ENCODE measurements at places on chromosomes 4 and X. TPM values are rescaled to one million over a fixed set of nuclear protein-coding genes. Genes with fewer than 3 reads are reported as not detected.

PTPN13 gene
- 63.1 TPM for total RNA-seq

QRFPR gene
- not detected for total RNA-seq

POU3F4 gene
- 0.53 TPM for total RNA-seq

RASL11B gene
- 9.7 TPM for total RNA-seq

DCAF12L2 gene
- 1.1 TPM for total RNA-seq

DNA sequence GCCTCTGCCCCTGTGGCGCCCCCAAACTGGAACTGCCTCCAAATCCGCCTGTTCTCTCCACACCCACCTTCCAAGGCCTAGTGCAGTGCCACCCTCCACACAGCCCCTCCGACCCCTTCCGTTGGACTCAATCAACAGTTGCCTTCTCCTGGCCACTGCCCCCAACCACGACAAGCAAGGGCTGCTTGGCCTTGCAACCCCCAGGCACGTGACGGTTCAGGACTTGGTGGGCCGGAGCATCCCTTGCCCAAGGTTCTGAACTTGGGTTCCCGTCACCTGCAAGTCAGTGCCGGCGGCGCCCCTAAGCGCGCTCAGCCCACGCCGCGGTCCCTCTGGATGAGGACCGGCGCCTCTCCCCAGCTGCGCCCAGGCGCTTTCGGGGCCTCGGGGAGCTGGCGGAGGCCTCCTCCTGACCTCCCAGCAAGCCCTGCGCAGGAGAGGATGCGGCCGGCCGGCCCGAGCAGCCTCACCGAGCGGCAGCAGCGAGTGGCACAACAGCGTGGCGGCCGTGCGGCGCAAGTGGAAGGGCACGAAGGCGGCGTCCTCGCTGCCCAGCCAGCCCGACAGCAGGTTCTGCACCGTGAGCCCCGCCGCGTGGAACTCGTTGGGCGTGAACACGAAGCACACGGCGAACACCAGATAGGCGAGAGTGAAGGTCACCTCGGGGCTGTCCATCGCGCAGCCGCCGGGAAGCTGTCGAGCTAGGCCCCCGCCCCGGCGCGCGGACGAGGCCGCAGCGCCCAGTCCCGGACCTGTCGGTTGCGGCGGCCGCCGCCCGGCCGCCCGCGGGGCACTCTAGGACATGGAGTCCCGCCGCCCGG is 750 bp downstream of the TMEM129 start:
- no peaks in the 10 kb centered on the region for H3K27me3 ChIP-seq
- peaks cover 21% of the 10 kb centered on the region for H3K4me1 ChIP-seq
- H3K27ac ChIP-seq, result peak overlapping the region; percentile 96
- DNase-seq, result peak; percentile 39
- peak overlapping the region; percentile 86 for H3K4me3 ChIP-seq

GRCh38 chr4:3488820-3489219 is 25.7 kb downstream of the DOK7 start:
- H3K4me1 ChIP-seq, result no peaks in the 10 kb centered on the region
- H3K27me3 ChIP-seq, result peaks cover 49% of the 10 kb centered on the region
- DNase-seq, result no peak
- H3K4me3 ChIP-seq, result no peak overlapping the region
- no peak overlapping the region for H3K27ac ChIP-seq
- H3K36me3 ChIP-seq, result no peaks in the 10 kb centered on the region

DNA sequence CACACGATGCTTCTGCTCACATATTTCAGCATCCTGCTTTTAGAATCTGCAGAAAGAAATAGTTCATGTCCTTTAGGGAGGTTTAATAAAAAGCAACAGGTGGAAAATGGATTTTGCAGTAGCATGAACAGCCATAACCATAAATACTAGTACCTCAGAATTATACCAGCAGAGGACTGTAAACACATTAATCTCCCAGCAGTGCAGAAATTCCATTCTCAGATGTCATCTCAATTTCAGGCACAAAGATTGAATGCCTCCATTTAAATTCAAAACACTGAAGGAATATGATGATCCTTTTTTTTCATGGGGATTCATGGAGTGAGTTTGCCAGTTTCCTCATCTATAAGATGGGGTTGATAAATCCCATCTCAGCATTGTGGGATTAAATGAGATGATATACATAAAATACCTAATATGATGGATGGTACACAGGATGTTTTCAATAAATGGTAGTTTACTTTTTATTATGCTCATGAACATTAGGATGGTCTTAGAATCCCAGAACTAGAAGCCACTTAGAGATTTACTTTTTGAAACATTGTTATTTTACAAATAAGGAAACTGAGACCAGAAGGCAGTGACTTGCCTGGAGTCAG is 566 bp upstream of the LIMCH1 start:
- DNase-seq, result no peak
- H3K4me3 ChIP-seq, result no peak overlapping the region
- peaks cover 33% of the 10 kb centered on the region for H3K27me3 ChIP-seq
- H3K27ac ChIP-seq, result no peak overlapping the region

GRCh38 chrX:87392369-87392768 is 125.2 kb upstream of the KLHL4 start:
- H3K27ac ChIP-seq, result no peak overlapping the region
- no peaks in the 10 kb centered on the region for H3K36me3 ChIP-seq
- DNase-seq, result no peak
- no peaks in the 10 kb centered on the region for H3K27me3 ChIP-seq
- H3K4me3 ChIP-seq, result no peak overlapping the region

GRCh38 chrX:126551725-126552312 is 795 bp downstream of the DCAF12L1 start:
- no peak for DNase-seq
- H3K27me3 ChIP-seq, result peaks cover 17% of the 10 kb centered on the region
- no peaks in the 10 kb centered on the region for H3K4me1 ChIP-seq
- no peaks in the 10 kb centered on the region for H3K36me3 ChIP-seq
- H3K4me3 ChIP-seq, result peak overlapping the region; percentile 69
- no peak overlapping the region for H3K27ac ChIP-seq

DNA sequence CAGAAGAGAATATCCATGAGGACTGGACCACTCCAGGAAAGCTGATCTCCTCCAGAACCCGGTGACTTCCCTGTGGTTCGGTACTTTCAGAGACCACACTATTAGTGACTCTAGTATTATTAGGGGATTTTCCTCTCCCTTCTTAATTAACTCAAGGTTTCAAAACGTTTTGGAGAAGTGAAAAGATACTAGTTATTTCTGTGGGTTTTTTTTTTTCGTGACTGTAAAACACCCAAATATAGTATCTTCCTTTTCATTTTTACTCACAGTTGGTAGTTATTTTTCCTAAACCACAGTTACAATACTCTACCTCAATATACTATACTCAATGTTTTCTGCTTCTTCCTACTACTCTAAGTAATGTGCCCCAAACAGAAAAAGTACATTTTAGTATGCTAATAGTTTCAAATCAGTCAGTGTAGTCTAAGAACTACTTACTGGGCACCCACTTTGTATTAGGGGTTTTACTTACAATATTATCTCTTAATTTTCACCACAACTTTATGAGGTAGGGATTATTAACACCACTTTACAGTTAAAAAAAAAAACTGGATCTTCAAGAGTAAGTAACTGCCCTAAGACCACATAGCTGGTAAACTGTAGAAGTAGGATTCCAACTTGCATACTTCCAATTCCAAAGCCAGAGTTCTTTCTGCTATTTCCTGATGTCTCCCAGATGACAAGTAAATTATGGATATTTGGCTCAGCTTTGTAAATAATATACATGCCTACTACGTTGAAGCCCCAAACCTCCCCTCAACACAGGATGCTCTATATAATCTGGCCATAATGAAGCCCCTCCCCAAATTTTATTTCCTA is 45.0 kb downstream of the SLC9A7 start:
- H3K27me3 ChIP-seq, result no peaks in the 10 kb centered on the region
- no peaks in the 10 kb centered on the region for H3K4me1 ChIP-seq
- no peak overlapping the region for H3K27ac ChIP-seq
- H3K4me3 ChIP-seq, result no peak overlapping the region
- H3K36me3 ChIP-seq, result peaks cover 3% of the 10 kb centered on the region
- DNase-seq, result no peak

DNA sequence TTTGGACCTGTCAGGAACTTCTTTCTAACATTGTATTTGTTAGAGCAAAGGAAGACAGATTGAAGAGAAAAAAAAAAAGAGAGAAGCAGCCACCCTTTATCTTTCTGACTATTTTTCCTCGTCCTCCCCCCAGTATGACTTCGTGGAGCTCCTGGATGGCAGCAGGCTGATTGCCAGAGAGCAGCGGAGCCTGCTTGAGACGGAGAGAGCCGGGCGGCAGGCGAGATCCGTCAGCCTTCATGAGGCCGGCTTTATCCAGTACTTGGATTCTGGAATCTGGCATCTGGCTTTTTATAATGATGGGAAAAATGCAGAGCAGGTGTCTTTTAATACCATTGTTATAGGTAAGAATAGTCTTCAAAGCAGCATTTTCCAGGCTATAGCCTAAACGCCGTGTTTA is 237.7 kb downstream of the DCTD start:
- H3K27ac ChIP-seq, result no peak overlapping the region
- peaks cover 9% of the 10 kb centered on the region for H3K36me3 ChIP-seq
- peaks cover 16% of the 10 kb centered on the region for H3K4me1 ChIP-seq
- no peak for DNase-seq

- no peak overlapping the region for H3K27ac ChIP-seq
- no peak for DNase-seq
- H3K4me3 ChIP-seq, result no peak overlapping the region
- H3K36me3 ChIP-seq, result peaks cover 3% of the 10 kb centered on the region
- no peaks in the 10 kb centered on the region for H3K27me3 ChIP-seq
- H3K4me1 ChIP-seq, result peaks cover 4% of the 10 kb centered on the region
Observed at GRCh38 chr4:147924604-147925412, 192.9 kb downstream of the ARHGAP10 start.

- H3K27ac ChIP-seq, result no peak overlapping the region
- no peaks in the 10 kb centered on the region for H3K4me1 ChIP-seq
- no peaks in the 10 kb centered on the region for H3K27me3 ChIP-seq
- H3K36me3 ChIP-seq, result peaks cover 4% of the 10 kb centered on the region
- no peak for DNase-seq
Observed at GRCh38 chr4:2829933-2830451, 13.7 kb upstream of the ADD1 start.

DNA sequence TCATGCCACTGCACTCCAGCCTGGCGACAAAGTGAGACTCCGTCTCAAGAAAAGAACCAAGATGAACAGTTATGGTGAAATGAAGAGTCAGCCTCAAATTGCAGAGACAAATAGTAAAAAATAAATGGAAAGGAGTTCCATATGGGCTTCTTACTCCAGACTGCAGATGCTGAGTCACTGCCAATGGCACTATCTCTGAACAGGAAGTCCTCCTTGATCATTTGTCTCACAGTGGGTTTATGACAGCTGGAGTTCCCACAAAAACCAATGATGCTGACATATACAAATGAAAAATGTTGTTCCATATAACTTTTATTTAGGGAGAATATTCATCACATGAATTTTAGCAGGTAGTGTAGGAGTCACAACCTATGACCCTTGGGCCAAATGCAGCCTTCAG is 631.6 kb downstream of the PCDH18 start:
- DNase-seq, result no peak
- H3K4me3 ChIP-seq, result no peak overlapping the region
- no peaks in the 10 kb centered on the region for H3K4me1 ChIP-seq

DNA sequence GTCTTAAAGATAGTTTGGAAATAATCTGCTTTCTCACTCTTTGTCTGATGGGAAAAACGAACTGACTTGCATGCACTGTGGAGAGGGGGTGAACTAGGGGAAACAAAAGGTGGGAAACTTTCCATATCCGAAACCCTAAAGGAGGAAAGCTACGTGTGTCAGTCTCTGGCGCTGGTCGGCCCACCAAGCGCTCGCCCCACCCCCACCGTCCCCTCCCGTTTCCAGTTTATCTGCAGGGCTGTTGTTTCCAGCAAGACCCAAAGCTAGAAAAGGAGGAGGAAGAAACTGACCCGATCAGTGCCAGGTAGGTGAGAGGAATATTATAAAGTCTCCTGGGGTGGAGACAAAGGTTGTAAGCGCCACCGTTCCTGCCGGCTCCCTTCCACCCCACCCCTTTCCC is 552 bp downstream of the TCEAL9 start:
- no peak for DNase-seq
- peak overlapping the region; percentile 98 for H3K4me3 ChIP-seq
- peak overlapping the region; percentile 99 for H3K27ac ChIP-seq
- H3K27me3 ChIP-seq, result no peaks in the 10 kb centered on the region
- H3K4me1 ChIP-seq, result peaks cover 22% of the 10 kb centered on the region

DNA sequence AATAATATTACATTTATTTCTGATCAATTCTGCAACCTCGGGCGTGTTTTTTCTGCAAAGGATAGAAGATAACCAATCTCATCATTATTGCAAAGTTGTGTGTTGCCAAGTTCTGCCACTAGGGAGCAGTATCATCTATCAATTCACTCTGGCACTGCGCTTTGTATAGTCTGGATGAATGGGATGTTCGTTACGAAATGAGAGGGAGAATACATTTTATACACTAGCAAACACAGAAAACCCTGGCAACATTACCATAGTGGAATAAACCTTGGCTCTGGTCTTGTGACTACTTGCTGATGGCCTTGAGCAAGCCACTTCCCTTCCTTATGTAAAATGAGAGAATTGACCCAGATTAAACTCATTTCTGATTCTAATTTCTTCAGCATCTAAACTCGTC is 97.5 kb upstream of the ZNF518B start:
- peaks cover 9% of the 10 kb centered on the region for H3K27me3 ChIP-seq
- no peak overlapping the region for H3K4me3 ChIP-seq
- peak; percentile 36 for DNase-seq
- H3K36me3 ChIP-seq, result no peaks in the 10 kb centered on the region
- no peak overlapping the region for H3K27ac ChIP-seq

GRCh38 chr4:79959652-79960051 is 113.4 kb downstream of the ANTXR2 start:
- H3K27me3 ChIP-seq, result peaks cover 6% of the 10 kb centered on the region
- no peak for DNase-seq
- H3K36me3 ChIP-seq, result no peaks in the 10 kb centered on the region
- H3K4me3 ChIP-seq, result no peak overlapping the region
- no peak overlapping the region for H3K27ac ChIP-seq

DNA sequence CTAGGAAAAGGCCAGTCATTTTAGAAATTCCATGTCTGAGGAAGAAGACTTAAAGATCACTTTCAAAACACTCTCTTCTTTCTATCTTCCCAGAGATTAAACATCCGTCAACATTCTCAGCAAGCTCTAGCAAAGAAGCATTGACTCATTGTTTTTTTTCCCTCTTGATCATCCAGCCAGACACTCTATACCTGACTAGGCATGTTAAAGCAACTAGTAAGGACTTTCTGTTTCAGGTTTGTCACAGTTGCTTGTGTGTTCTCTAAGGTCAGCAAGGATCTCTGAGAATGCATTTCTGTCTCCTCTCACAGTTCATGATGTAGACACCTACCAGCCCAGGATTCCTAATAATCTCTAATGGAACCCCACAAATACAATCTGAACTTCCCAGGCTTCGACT is 112.2 kb downstream of the IL13RA2 start:
- no peak for DNase-seq
- H3K27ac ChIP-seq, result no peak overlapping the region
- peaks cover 15% of the 10 kb centered on the region for H3K4me1 ChIP-seq

DNA sequence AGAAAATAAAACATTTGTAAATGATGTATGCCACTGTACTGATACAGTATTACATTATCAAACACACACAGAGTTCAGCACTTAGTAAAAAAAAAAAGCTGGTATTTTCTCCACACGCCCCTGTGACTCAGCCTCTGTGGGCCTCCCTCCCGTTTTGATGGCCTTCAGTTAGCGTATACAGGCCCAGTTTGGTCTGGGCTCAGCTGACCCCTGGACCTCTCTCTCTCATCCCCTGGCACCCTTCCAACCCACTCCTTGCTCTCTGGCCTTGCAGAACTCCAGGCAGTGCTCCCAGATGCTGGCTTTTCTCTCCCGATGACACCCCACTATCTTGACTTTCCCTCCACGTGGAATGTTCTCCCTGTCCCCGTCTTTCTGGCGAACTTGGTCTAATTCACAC is 89.0 kb upstream of the LIMCH1 start:
- H3K36me3 ChIP-seq, result no peaks in the 10 kb centered on the region
- H3K4me3 ChIP-seq, result no peak overlapping the region
- H3K4me1 ChIP-seq, result peaks cover 10% of the 10 kb centered on the region

All from progenitor cell of endocrine pancreas (in vitro differentiated cells).